ENCODE measurements at places on chromosomes 16 and 17. TPM values are rescaled to one million over a fixed set of nuclear protein-coding genes. Genes with fewer than 3 reads are reported as not detected.

Gene MYH3
- total RNA-seq, result 2.0 TPM

Gene KRT24
- not detected for total RNA-seq

Gene TAT
- total RNA-seq, result not detected

Gene KRTAP4-6
- not detected for total RNA-seq

Gene GRIN2A
- not detected for total RNA-seq

Gene CCL14
- 6.3 TPM for total RNA-seq

Gene FOXC2
- 1.9 TPM for total RNA-seq

Gene OR2C1
- total RNA-seq, result 0.46 TPM

Gene FBXO47
- total RNA-seq, result not detected

Gene STAT5A
- total RNA-seq, result 33.7 TPM

Gene GSG1L
- total RNA-seq, result not detected

Gene CFAP97D1
- not detected for total RNA-seq

Gene DNASE1L2
- total RNA-seq, result 0.79 TPM

Gene RRAD
- total RNA-seq, result 47.5 TPM

Gene GFAP
- total RNA-seq, result not detected

Gene MT1H
- 9.3 TPM for total RNA-seq

Gene SENP3
- 56.6 TPM for total RNA-seq

Gene DCXR
- total RNA-seq, result 122 TPM

Gene ZFP3
- 4.2 TPM for total RNA-seq

Gene NCOR1
- 175 TPM for total RNA-seq

Gene OR1A1
- total RNA-seq, result not detected

Gene FBF1
- total RNA-seq, result 66.0 TPM

Gene ZSCAN10
- total RNA-seq, result 0.22 TPM

Gene ULK2
- 43.0 TPM for total RNA-seq

Gene MYO15B
- 98.5 TPM for total RNA-seq

Gene CDH5
- total RNA-seq, result 136 TPM

Gene COASY
- 45.1 TPM for total RNA-seq

Gene G6PC1
- not detected for total RNA-seq

Gene DOC2A
- total RNA-seq, result 5.6 TPM

Gene BRIP1
- 2.5 TPM for total RNA-seq

Gene IL32
- total RNA-seq, result 31.4 TPM

Gene KRT14
- not detected for total RNA-seq

Gene SNAI3
- total RNA-seq, result 7.5 TPM

Gene TEDC2
- total RNA-seq, result 1.4 TPM

Gene ABCA8
- 78.9 TPM for total RNA-seq

Gene EFNB3
- total RNA-seq, result 5.0 TPM

Gene ABCA5
- total RNA-seq, result 22.0 TPM

Gene TEKT5
- not detected for total RNA-seq

Gene CSH2
- not detected for total RNA-seq

All from upper lobe of left lung (tissue), 6 donors.